ENCODE measurements at places on chromosomes 1 and 21. TPM values are rescaled to one million over a fixed set of nuclear protein-coding genes. Genes with fewer than 3 reads are reported as not detected.

Gene TLCD4
- 6.2 TPM for total RNA-seq

Gene PROK1
- total RNA-seq, result 0.95 TPM

Gene EVI5
- total RNA-seq, result 40.0 TPM

Gene RHD
- not detected for total RNA-seq

Gene S100A2
- 0.51 TPM for total RNA-seq

Gene GJB4
- total RNA-seq, result not detected

Gene OR2T34
- not detected for total RNA-seq

Gene TMEM61
- 0.47 TPM for total RNA-seq

- H3K4me1 ChIP-seq, result no peaks in the 10 kb centered on the region
- no peaks in the 10 kb centered on the region for H3K27me3 ChIP-seq
- DNase-seq, result no peak
- no peak overlapping the region for H3K27ac ChIP-seq
- H3K36me3 ChIP-seq, result peaks cover 13% of the 10 kb centered on the region
Observed at GRCh38 chr1:217526636-217527035, 104.3 kb downstream of the GPATCH2 start.

DNA sequence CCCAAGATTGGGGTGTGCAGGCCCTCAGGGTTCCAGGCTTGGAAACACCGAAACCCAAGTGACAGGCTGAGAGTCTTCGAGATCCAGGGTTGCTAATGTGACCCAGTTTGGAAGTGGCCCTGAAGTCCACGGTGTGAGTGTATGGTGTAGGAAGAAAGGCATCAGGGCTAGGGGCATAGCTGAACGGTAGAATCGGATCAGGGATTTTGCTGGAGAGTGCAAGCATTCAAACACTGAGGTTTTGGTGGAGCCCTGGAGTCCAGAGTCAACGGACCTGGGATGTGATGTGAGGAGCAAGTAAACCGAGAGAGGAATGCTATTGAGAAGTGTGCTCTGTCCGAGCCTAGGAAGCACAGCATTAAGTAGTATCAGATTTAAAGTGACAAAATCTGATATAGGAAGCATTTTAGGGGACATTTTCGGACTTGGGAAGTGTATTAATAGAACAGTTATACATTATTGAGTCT lies 958 bp downstream of the NFYC start:
- no peaks in the 10 kb centered on the region for H3K27me3 ChIP-seq
- H3K4me3 ChIP-seq, result peak overlapping the region; percentile 91
- H3K36me3 ChIP-seq, result peaks cover 9% of the 10 kb centered on the region
- peaks cover 24% of the 10 kb centered on the region for H3K4me1 ChIP-seq
- no peak for DNase-seq

- H3K27ac ChIP-seq, result no peak overlapping the region
- H3K4me3 ChIP-seq, result no peak overlapping the region
- no peaks in the 10 kb centered on the region for H3K27me3 ChIP-seq
- no peak for DNase-seq
Observed at GRCh38 chr1:180343921-180344769, 114.1 kb downstream of the LHX4 start.

DNA sequence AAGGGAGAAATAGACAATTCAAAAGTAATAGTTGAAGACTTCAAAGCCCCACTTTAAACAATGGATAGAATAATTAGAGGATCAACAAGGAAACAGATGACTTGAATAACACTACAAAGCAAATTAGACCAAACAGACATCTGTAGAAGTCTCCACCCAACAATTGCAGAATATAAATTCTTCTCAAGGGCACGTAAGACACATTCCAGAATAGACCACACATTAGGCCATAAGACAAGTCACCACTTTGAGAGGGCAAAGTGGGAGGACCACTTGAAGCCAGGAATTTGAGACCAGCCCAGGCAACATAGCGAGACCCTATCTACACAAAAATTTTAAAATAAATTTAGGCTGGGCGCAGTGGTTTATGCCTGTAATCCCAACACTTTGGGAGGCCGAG lies 20.5 kb upstream of the RNF186 start:
- no peak overlapping the region for H3K27ac ChIP-seq
- no peak overlapping the region for H3K4me3 ChIP-seq
- no peaks in the 10 kb centered on the region for H3K4me1 ChIP-seq
- H3K27me3 ChIP-seq, result peaks cover 30% of the 10 kb centered on the region

GRCh38 chr1:13465515-13465914 lies 48.3 kb downstream of the LRRC38 start:
- no peaks in the 10 kb centered on the region for H3K36me3 ChIP-seq
- H3K27me3 ChIP-seq, result peaks cover 3% of the 10 kb centered on the region
- H3K4me3 ChIP-seq, result no peak overlapping the region
- no peak overlapping the region for H3K27ac ChIP-seq
- H3K4me1 ChIP-seq, result no peaks in the 10 kb centered on the region

Measured in mesothelial cell of epicardium (in vitro differentiated cells).